ENCODE measurements at places on chromosomes 12 and 14.

DNA sequence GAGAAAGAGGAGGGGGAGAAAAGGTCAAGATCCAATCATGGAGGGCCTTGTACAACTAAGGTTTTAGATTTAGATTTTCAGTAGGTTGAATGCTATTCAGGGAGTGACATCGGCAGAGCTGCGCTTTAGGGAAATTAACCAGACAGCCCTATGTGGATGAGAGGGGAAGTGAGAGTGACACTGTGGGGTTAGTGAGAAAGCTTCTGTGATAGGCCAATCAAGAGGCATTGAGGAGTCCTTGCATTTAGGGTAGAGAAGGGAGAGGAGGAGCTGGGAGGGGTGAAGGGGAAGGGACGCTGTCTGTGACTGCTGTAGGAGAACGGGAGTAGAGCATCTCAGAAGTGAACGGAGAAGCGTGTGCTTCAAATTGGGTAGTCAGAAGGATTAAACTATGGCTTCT lies 3.4 kb downstream of the HSD17B6 start:
- DNase-seq = no peak

GRCh38 chr14:78834766-78835451 lies 664.7 kb downstream of the NRXN3 start:
- DNase-seq = no peak

DNA sequence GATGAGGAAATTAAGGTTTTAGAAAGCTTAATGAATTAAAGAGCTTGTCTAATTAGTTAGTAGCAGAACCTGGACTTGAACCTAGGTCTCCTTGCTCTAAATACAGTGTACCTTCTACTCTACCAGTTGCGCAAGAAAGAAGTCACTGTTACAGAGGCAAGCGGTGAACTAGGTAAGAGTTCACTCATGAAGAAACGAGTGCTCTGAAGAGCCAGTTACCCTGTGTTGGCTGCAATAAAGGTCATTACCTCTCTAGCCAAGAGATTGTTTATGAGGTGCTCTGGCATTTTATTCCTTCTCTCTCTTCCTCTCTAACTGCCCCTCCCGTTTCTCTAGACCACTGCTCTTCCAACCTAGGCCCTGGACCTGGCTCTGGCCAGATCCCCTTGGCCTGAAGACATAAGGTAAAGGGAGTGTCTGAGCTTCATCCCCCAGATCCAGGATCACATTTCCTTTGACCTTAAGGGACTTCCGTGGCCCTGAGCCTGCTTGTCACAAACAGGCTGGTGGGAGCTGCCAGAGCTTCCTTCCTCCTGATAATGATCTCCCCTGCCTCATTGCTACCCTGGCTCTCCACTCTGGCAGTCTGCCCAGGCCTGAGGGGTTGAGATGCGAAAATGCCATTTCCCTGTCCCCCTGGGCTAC lies 1.9 kb downstream of the RNASE7 start:
- no peak for DNase-seq

DNA sequence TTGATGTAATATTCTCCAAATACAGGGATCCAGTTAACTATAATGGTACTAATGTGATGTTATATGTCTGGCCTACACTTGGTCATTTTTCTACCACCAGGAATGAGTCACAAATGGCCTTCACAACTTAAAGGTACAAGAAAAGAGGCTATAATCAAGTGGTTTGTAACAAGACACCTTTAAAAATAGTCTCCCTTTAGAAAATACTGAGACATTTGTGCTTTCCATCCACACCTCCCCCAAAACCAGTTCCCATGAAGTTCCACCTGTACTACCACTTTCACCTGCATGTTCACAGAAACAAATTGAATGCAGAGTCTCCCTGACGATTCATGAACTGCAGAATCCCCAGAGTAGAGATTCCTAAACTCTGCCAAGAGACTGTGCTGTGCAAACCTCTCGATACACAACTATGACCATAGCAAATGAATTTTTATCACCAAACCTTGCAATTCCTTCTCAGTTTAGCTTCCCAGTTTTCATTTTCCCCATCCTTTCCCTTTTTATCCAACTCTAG lies 6.0 kb downstream of the BTG1 start:
- DNase-seq = no peak

DNA sequence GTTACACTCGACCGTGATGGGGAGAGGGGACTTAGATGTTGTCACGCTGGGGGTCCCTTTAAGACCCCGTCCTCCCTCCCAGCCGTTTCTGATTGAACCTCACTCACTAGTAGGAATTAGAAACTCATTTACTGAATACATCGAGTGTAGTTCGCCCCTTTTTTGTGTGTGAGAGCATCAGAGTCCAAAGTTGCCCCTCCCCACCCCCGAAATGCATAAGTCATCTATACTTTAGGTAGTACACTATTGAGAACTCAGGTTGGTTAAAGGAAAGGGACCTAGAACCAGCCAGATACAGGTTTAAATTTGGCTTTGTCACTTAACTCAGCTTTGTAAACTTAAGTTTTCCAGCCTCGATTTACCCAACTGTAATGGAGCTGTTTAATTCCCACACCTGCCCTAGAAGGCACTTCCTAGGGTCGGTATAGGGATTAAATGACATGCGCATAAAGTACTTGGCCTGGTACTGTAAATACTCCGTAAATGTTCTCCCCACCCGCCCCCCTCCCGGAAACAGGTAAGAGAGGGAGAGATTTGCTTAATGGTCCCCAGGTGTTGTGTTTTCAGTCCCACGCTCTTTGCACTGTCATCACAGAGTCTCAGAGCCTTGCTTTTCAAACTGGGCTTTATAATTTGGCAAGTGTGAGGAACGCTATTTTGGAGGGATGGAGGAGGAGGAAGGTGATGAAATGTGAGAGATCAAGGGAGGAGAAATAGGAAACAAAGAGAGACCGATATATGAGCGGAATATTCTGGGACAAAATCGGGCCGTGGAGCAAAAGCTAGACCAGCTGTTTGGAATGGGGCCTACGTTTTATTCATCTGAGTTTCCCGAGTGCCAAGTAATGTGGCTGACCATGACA lies 897 bp downstream of the SUDS3 start:
- DNase-seq = no peak

DNA sequence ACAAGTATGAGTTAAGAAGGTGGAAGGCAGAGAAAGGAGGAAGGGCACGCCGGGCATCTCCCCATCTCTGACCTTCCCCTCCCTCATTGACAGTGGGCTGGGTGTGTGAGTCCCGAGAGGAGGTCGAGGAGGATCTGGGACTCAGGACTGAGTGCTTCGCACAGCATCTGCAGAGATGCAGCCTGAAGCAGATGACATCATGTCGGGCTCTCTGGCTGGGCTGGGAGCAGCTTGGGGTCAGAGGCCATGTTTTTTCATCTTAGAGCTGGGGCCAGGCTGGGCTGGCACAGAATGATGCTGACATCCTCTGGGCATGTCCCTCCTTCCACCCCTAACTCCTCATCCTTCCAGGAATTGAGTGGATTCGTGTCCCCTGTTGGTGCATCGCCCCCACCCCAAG lies 43.5 kb downstream of the CMKLR1 start:
- no peak for DNase-seq

- DNase-seq = no peak
These were observed 111.8 kb upstream of the DIO2 start for GRCh38 chr14:80323038-80323665.

DNA sequence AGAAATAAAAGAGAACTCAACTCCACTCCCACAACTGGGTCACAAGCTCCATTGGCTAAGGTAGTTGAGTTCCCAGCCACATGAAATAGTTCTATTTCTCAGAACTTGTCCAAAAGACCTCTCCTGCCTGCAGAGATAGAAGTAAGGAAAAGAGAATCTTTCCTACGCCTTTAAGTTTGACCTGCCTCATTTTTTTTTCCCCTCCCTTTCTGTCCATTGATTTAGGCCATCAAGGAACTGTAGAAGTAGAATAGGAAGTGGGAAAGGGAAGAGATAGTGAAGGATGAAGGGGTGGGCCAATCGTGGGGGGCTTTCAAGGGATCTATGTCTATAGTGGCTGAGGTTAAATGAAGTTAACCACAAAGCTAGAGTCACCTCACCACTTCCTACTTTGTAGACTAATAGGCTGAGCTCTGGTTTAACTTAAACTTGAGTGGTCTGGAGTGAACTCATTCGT lies 13.9 kb upstream of the NUDT4 start:
- no peak for DNase-seq

GRCh38 chr12:3313066-3313465 lies 177.9 kb upstream of the PRMT8 start:
- DNase-seq = no peak

GRCh38 chr12:110280392-110280778 lies 662 bp upstream of the ATP2A2 start:
- DNase-seq = peak; percentile 40

DNA sequence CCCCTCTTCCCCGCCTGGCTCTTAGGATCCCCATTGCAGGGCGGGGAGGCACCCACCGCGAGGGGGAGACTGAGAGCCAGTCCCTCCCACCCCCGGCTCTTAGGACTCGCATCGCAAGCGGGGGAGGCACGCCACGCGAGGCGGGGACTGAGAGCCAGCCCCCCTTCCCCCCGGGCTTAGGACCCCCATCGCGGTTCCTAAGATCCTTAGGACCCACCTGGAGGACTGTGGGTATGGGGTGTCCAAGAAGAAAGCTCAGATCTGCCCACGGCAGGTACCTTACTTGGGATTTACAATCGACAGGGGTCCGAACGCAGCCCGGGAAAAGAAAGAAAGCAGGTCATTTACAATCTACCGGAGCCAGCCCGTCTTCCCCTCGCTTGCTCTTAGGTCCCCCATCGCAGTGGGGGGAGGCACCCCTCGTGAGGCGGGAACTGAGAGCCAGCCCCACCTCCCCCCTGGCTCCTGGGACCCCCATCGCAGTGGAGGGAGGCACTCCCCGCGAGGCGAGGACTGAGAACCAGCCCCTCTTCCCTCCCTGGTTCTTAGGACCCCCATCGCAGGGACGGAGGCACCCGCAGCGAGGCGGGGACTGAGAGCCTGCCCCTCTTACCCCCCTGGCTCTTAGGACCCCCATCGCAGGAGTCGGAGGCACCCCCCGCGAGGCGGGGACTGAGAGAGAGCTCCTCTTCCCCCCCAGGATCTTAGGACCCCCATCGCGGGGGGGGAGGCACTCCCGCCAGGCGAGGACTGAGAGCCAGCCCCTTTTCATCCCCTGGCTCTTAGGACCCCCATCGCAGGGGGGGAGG lies 43.7 kb downstream of the DDX11 start:
- peak; percentile 51 for DNase-seq

DNA sequence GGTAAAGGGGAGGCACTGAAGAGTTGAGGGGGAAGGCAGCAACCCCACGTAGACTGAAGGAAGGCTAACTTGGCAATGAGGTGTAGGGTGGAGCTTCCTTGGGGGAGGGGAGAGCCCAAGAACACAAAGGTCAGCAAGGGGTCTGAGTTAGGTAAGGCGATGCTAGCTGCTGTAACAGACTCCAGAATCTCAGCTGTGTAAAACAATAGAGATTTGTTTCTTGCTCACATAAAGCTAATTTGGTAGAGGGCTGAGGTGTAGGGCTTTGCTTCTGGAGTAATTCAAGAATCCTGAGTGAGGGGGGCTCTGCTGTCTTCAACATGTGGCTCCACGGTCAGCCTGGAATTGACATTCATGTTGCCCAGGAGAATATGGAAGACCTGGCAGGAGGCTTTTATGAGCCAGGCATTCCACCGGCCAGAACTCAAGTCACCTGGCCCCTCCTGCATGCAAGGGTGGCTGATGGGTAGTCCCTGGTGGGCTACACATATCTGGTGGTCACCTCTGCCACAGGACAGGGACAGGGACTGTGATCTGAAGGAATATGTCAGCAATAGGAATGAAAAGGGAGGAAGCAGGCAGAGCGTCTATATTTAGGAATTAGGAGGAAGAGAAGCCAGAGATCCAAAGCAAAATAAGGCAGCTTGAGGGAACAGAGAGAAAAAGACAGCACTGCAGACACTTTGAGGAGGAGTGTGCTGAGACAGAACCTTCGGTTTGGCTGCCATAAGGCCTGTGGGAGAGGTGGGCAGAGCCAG lies 153.7 kb downstream of the ZFP36L1 start:
- no peak for DNase-seq

DNA sequence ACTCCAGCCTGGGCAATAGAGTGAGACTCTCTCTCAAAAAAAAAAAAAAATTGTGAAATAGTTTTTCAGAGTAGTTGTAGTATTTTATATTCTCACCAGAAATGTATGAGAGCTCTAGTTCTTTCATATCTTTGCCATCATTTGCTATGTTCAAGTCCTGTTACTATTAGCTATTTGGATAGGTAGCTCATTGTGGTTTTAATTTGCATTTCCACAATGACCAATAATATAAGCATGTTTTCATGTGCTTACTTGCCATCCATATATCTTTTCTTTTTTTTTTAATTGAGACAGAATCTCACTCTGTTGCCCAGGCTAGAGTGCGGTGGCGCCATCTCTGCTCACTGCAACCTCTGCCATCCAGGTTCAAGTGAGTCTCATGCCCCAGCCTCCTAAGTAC lies 8.4 kb upstream of the RIPK3 start:
- no peak for DNase-seq

- no peak for DNase-seq
These were observed 1.5 kb downstream of the CORO1C start for GRCh38 chr12:108729612-108730364.

DNA sequence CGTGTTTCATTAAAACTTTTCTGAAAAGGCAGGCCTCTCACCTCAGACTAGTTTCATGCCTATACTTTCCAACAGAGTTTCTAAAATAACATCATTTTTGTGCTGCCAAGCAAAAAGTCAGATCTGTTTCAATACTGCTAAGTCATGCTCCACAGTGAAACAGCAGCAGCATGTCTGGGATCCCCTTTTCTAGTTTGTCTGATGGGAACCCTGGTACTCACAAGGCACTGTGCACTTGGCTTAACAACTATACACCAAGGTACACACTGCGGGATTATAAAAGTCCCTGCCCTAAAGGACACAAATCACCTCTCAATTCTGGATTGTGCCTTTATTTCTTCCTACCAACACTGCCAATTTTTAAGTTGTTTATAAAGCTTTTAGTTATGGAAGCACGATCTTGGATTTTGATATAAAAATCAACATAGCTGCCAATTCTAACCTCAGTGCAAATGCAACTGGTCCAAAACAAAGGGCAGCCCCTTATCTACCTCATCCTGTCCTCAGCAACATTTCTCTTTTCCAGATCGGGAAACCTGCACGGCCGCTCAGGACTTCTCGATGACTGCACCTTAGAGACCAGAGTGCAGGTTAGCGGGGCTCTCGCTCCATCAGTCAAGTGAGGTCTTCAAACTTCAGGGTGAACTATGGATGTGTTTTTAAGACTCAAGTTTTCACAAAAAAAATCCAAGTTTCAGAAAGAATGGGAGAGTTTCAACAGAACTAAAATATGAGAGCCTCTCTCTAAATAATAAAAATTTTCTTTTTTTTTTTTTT lies 1.7 kb upstream of the EIF5 start:
- DNase-seq = no peak
